ENCODE measurements at places on chromosomes 16 and 17.

- peak; percentile 87 for DNase-seq
Observed at GRCh38 chr17:75404223-75404730, 1.2 kb downstream of the GRB2 start.

- no peak for DNase-seq
Observed at GRCh38 chr16:87844120-87844733, 25.1 kb downstream of the SLC7A5 start.

DNA sequence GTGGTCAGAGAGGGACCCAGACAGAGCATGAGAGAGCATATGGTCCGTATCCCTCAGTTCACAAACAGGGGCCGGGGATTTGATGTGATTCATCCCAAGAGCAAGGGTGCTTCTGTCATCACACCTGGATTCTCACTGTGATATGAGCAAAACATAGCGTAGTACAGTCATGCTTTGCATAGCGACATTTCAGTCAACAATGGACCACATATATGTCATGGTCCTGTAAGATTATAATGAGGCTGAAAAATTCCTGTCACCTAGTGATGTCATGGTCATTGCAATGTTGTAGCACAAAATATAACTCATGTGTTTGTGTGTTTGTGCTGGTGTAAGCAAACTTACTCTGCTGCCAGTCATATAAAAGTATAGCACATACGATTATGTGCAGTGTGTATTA, 207.4 kb upstream of the CDH13 start:
- DNase-seq = no peak

GRCh38 chr16:27531186-27531585, 18.5 kb downstream of the GTF3C1 start:
- peak; percentile 87 for DNase-seq

DNA sequence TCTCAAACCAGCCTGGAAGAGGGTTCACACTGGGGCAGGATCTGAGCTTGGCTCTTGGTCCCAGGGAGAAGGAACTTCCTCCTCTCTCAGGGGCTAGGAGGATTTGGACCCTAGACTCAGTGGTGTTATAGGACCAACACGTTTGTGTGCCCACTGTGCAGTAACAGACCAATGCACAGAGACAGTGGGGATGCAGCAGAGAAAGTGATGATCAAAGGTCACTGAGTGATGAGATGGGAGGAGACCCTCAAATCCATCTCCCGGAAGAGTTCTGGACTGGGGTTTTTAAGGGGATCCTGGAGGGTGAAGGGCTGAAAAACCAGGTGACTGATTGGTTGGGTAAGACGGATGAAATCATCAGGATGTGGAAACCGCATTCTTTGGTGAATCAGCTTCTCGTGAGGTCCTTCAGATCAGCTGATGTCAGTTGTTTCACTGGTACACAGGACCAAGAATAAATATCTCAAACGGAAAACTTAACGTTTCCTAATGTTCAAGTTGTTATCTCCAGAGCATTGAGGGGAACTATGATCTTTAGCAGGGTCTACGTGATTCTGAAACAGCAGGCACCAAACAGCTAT, 3.3 kb upstream of the VAC14 start:
- DNase-seq = no peak

DNA sequence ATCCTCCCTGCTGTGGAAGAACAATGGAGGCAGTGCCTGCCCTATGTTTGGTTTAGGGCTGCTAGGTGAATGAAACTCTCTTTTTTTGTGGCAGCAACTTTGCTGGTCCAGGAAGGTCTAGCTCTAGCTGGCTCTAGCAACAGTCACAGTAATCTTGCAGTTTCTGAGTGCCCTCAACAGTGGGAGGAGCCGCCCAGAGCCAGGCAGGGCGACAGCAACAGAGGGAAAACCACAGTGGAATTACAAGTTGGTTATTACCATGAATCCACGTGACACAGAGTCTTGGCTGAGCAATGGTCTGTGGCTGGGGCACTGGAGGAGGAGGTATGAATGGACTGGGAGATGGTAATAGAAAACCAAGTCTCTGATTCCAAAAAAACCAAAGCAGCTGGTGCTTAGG, 10.3 kb downstream of the HSPB9 start:
- no peak for DNase-seq

- DNase-seq = peak; percentile 46
Observed at GRCh38 chr17:57913575-57914272, 41.5 kb downstream of the CUEDC1 start.

- no peak for DNase-seq
Observed at GRCh38 chr16:88591577-88592021, 21.4 kb downstream of the ZC3H18 start.

DNA sequence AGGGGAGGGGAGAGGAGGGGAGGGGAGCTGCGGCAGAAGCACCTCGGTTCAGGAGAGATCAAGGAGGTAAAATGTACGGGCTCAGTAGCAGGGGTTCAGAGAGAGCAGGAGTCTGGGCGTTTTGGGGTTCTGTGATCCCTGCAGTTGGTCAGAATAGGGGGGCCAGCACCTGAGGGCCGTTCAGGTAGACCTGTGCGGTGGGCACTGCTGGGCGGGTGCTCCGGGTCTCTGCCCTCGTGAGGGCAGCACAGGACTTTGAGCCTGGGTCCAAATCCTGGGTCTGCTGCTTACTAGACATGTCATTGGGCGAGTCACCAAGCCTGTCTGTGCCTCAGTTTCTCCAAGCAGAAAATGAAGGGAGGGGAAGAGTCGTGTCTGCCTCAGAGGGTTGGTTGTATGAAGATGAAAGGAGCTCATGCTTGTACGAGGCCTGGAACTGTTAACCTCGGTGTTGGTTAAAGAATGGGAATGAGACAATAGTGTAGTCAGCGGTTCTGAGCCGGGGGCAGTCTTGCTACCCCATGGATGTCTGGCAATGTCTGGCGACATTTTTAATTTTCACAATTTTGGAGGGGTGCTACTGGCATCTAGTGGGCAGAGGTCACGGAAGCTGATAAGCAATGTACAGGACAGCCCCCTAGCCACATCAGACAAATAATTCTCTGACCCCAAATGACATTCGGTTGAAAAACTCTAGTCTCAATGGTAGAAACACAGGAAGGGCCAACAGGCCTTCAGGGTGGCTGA, 35.4 kb downstream of the OR1D5 start:
- DNase-seq = no peak

GRCh38 chr17:80791758-80792284, 199.8 kb upstream of the CHMP6 start:
- no peak for DNase-seq

- no peak for DNase-seq
Observed at GRCh38 chr16:55651841-55652824, 3.7 kb upstream of the SLC6A2 start.

GRCh38 chr17:51590071-51590656, 329.8 kb downstream of the UTP18 start:
- peak; percentile 33 for DNase-seq

DNA sequence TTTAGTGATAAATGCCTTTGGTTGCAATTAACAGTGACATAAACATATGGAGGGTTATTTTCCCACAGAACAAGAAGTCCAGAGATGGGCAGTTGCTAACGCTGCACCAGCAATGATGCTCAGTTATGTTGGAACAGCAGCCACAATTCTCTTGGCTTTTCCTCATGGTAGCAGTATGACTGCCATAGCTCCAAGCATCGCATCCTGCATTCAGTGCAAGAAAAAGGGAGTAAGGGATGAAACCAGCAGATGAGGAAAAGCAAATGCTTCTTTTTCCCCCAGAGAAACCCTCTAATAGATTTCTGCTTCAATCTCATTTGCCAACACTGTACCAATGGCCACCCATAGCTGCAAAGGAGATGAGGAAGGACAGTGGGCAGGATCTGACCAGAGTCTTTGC, 13.0 kb upstream of the ZCCHC14 start:
- DNase-seq = no peak
